CD4-positive, alpha-beta T cell treated with Interleukin-15 for 4 hours (primary cell): ENCODE measurements at places on chromosomes 4 and X.

DNA sequence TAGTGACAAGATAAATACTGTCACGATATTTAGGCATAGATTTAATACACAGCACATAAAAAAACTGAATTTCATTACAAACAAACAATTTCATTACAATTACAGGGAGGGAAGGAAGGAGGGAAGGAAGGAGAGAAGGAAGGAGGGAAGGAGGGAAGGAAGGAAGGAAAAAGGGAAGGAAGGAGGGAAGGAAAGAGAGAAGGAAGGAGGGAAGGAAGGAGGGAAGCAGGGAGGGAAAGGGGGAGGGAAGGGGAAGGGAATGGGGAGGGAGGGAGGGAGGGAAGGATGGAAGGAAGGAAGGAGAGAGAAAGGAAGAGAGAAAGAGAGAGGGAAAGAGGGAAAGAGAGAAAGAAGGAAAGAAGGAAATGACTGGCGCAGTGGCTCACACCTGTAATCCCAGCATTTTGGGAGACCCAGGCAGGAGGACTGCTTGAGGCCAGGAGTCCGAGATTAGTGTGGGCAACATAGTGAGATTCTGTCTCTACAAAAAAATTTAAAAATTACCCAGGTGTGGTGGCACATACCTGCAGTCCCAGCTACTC lies 64.6 kb downstream of the FBXW7 start:
- no peak for DNase-seq

DNA sequence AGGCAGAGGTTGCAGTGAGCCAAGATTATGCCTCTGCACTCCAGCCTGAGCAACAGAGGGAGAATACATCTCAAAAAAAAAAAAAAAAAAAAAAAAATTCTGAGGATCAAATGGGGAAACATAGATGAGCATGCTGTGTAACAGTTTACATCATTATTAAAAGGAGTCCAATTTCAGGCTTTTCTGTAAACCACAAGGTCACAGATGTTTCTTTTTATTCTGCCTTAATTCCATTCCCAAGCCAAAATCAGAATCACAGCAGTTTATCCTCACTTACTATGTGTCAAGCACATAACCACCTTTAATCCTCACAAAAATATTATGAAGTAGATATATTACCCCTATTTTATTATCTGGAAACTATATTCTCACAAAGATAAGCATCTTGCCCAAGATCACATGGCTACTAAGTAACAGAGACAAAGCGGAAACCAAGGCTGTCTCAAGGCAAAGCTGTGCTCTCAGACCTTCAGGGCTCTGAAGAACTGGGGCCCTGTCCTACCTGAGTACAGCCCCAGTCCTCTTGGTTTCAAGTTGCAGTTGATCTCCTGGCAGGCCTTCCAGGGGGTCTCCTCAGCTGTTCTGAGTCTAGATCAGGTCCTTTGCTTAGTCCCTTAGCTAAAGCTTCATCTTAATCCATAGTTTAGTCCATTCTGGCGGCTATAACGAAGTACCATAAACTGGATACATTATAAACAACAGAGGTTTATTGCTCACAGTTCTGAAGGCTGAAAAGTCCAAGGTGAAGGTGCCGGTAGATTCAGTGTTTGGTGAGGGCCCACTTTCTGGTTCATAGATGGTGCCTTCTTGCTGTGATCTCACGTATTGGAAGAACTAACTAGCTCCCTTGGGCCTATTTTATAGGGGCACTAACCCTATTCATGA lies 141.3 kb downstream of the PALLD start:
- no peak for DNase-seq

DNA sequence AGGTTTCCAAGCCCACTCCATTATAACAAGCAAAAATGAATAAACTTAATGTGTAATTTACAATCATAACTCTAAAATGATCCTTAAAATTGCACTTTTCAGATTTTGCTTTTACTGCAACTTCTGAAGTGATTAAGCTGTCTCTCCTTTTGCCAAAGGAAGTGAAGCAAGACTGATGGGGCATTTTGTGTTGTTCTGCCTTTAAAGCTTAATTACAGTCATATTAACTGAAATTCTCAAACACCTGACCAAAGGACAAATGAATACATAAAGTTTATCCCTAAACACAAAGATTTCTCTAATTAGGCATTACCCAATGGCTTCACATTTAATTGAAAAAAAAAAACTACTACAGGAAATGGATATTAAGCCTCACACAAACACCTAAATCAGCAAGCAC lies 101.8 kb downstream of the ATP11C start:
- DNase-seq = no peak

- no peak for DNase-seq
Observed at GRCh38 chr4:88814043-88814617, 116.5 kb upstream of the NAP1L5 start.

DNA sequence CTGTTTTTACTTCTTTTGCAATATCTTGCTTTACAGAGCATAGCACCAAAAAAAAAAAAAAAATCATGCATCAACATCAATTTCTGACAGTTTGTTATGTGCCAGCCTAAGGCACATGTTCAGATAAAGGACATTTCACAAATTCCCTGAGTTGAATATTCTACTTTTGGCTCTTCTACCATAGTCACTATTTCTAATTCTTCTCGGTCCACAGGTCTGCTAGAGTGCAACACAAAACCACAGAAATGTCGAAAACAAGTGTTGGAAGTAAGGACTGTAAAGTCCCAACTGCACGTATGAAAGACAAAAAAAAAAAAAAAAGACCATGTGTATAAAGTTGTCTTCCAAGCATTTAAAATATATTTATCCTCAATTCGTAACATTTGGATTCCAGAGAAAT lies 494.2 kb upstream of the INTU start:
- no peak for DNase-seq

GRCh38 chrX:10008483-10009056 lies 41.4 kb downstream of the CLDN34 start:
- DNase-seq = no peak

- DNase-seq = no peak
Observed at GRCh38 chr4:16000708-16001483, 37.9 kb upstream of the FGFBP2 start.

DNA sequence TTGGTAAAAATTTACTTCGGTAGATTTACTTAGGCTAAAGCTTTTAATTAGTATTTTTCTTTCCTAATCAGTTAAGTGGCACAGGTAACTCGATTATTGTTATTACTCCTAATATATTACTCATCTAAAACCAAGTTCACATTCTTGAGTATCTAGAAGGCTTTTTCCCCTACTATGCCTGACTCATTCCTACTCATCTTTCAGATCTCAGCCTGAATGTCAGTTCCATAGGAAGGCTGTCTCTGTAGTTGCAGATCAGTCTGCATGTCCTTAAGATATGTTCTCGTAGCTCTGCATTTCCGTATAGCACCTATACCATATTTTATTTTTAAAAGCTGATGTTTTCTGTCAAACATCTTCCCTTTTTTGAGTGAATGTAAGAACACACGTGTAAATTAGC lies 5.9 kb upstream of the FAM184B start:
- no peak for DNase-seq

DNA sequence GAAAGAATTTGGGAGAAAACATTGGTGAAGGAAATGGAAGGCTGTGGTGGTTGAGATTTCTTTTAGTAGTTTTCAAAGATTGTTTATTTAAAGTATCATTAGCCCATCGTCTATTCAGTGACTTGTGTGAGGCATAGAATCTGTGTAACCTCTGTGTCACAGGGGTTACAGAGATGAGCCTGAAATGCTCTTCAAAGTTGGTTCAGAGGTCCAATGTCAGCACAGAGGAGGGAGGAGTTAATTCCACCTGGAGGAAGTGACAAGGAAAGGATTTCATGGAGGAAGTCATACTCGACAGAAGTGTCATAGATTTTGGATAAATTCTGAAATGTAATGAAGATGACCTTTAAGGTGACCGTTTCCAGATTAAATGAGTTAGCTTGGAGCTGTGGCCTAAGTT lies 8.2 kb downstream of the MAOA start:
- no peak for DNase-seq

DNA sequence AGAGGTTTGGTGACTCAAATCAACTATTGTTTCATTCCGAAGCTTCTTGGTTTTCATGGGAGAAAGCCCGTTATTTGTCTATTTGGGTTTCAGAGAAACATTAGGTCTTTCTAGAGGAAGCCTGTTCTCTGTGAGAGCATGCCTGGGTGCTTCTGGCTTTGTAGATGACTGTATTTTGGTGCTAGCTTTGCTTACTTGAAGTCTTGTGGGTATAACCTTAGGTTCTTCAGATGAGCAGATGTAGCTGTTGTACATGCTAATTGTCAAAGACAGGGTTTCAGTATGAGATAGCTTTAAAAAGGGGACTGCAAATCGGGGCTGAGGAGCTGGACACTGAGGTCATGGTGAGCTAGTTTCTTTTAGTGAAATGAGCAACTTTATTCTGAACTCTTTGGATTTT lies 7.9 kb upstream of the STOX2 start:
- DNase-seq = no peak

DNA sequence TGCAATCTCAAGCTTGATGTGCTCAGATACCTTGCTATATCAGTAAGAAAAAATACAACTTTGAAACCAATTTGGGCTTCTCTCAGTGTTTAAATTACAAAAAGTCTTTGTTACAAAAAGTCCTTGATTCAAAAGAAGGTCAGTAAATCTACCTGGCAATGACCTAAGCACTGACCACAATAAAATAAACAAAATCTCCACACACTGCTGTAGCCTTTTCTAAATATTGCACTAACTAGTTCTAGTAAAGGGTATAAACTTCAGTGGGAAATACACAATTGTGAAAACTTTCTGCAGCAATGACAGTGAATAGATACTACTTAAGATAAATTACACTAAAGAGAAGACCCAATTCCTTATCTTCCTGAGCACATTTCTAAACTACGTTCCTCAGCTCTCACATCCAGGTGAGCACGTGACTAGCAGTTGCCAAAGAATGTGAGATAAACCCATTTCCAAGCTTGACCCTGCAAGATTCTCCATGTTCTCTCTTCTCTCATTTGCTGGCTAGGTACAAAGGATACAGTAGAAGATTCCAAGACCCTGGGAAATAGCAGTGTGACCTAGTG lies 81.4 kb upstream of the GPR34 start:
- no peak for DNase-seq

GRCh38 chr4:21535898-21536297 lies 412.7 kb downstream of the KCNIP4 start:
- no peak for DNase-seq

DNA sequence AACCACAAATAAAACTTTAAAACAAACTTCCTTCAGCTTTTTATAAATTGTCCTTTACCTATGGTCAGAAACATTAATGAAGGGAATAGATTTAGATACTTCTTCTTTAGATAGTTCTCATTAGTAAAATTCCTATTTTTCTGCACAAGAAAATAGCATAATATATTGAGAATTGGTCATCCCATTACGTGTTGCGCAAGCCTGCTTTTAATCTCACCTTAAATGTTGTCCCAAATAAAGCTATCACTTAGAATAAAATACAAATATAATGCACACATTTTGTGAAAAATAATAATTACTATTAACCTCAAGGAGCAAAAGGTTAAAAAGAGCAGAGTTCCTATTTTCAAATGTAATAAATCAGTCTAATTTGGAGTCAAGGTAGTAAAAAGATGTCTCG lies 95.2 kb upstream of the TTC29 start:
- DNase-seq = no peak

DNA sequence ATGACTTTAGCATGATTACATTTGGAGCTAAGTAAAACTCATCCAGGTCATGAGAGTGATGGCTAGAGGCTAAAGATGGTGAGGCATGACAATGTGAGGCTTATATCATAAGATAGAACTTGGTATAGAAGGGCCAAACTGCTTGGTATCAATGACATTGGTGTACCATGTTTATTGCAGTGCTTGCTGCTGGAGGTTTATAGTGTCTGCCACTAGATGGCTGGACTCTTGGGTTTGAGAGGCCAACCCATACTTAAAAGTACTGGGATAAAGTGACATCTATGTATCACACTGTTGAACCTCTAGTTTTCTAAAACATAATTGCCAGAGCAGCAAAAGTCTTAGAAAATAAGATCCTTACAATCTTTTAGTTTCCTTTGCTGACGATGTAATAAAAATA lies 83.0 kb upstream of the TACR3 start:
- no peak for DNase-seq

DNA sequence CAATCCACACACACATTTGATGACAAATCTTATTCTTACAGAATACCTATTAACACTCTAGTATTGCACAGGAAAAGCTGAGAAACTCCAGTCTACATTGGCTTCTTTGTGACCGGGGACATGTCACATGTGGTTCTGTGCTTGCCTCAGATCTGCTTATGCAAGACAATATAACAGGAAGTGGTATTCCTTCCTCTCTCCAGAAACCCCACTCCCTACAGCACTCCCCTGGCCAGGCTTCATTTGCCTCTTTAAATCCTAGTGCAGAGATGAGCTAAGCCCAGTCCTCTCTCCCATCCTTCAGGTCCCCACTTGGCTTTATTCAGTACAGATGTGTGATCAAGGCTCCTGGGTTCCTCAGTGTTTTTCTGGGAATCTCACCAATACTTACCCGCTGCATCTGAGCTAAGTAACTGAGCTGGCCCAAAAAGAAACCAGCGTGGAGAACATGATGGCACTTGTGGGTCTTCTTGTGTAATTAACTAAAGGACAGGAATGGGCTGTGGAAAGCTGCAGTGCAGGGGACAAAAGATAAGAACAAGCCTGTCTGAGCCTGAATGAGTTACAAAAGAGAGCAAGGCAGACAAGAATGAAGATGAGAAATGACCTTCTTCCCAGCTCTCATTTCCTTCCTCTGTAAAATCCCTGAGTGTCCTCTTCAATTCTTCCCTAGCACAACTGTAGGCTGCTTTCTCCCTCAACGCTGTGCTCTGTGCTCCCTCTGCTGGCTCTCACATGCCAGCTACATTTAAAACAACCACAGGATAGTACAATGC lies 105.6 kb downstream of the HNRNPD start:
- DNase-seq = peak; percentile 52

GRCh38 chr4:147057611-147058190 lies 112.0 kb upstream of the TTC29 start:
- DNase-seq = no peak

- no peak for DNase-seq
Observed at GRCh38 chr4:7242766-7243165, 50.4 kb downstream of the SORCS2 start.

DNA sequence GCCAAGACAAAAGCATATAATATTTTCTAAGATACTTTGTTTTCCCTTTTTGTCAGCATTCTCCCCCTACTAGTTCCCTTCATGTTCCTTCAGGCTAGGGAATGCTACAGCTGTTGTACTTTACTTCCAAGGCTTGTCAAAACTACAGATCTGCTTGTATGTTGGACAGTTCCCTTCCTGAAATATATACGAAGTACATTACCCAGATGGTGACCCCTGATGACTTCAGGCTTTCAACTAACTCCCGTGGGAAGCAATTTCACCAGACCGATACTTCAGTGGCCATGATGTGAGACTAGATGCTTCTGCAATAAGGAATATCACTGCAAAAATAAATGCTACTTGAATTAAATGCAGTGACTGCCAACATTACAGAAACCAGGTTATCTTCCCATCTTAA lies 332.8 kb downstream of the SH2D1A start:
- no peak for DNase-seq

GRCh38 chr4:51885363-51885762 lies 42.4 kb downstream of the DCUN1D4 start:
- DNase-seq = no peak

GRCh38 chr4:20870436-20870835 lies 170.2 kb downstream of the PACRGL start:
- no peak for DNase-seq
